ENCODE measurements at places on chromosomes 6 and 20.

DNA sequence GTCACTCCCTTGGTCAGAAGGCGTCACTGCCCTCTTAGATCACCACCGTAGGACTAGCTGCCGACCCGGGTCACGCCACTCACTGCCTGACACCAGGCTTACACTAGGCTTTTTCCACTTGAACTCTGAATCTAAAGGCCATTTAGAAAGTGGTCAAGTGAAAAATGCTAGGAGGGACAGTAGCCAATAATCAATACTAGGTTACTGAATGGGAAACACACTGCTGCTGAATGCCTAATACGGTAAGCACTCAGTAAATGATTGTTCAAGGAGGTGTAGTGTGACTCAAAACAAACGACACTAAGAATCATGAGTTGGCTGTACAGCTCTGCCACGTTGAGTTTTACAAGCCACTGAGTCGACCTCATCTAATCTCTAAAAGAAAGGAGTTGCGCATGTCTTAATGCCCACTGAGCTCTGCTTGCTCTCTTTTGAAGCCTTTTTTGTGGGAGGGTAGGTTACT, 760 bp upstream of the IBTK start:
- H3K4me3 ChIP-seq = peak overlapping the region; percentile 95
- H3K4me1 ChIP-seq = peaks cover 21% of the 10 kb centered on the region
- H3K36me3 ChIP-seq = peaks cover 29% of the 10 kb centered on the region
- no peak for DNase-seq
- H3K27ac ChIP-seq = peak overlapping the region; percentile 99

GRCh38 chr20:34549291-34549928, 9.1 kb upstream of the MAP1LC3A start:
- peaks cover 4% of the 10 kb centered on the region for H3K36me3 ChIP-seq
- no peak for DNase-seq
- peaks cover 2% of the 10 kb centered on the region for H3K4me1 ChIP-seq
- no peak overlapping the region for H3K4me3 ChIP-seq
- H3K27ac ChIP-seq = no peak overlapping the region
- no peaks in the 10 kb centered on the region for H3K27me3 ChIP-seq

- no peaks in the 10 kb centered on the region for H3K36me3 ChIP-seq
- no peaks in the 10 kb centered on the region for H3K4me1 ChIP-seq
- H3K4me3 ChIP-seq = no peak overlapping the region
Observed at GRCh38 chr6:64683682-64684081, 1023.3 kb downstream of the EYS start.

DNA sequence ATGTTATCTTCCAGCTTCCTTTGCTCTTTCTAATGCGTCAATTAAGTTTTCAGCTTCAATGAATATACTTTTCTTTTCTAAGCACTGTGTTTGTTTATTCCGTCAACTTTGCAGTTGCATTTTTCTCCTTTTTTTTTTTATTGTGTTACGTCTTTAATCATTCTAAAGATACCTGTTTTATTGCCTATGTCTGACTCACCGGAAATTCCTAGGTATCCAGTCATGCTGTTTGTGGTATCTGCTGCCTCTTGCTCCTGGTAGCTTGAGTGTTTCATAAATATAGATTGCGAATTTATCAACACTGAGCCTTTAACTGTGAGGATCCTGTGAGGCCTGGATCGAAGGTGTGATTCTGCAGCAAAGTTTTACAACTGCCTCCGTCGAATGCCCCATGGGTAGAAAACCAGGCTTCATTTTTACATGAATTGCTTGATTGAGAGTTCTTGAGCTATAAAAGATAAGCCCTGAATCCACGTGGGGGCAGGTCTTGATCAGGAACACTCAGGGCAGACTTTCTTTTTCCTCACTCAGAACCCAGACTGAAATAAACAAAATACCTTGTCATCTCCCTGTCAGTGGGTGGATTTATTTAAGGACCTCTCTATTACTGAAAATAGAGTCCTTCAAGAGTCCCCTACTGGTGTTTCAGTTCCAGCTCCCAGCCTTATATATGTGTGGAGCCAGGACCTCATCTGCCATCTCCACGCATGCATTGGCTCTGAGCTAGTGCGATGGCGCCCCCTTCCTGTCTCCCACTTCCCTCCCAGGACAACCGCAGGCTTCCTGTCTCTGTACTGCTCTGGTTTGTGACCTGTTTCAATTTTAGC, 60.1 kb upstream of the LRRC1 start:
- H3K4me3 ChIP-seq = peak overlapping the region; percentile 39
- no peaks in the 10 kb centered on the region for H3K27me3 ChIP-seq
- peak; percentile 27 for DNase-seq
- H3K36me3 ChIP-seq = no peaks in the 10 kb centered on the region

Data from effector memory CD8-positive, alpha-beta T cell (primary cell).